ENCODE measurements at places on chromosomes 3 and 15.
A peak's percentile ranks its signal among the peaks of the same experiment; 100 is the strongest.

DNA sequence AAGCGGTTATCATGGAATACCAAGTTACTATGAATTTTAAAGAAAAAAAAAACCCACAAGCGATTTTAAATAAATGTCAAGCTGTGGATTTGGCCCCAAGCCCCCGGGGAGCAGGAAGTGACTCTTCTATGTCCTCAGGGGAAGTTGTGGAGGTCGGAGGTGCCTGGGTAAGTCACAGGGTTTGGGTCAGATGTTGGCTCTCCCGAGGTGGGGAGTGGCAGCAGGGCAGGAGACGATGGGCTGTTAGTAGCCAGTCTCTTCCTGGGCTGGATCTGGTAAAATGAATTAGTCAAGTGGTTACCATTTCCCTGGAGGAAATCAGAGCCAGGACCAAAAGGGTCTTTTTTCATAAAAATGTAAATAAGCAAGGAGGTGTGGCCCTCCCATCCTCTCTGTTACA lies 316.7 kb downstream of the TLE3 start:
- no peak for DNase-seq

GRCh38 chr3:140148824-140149390 lies 213.9 kb downstream of the CLSTN2 start:
- DNase-seq = no peak

DNA sequence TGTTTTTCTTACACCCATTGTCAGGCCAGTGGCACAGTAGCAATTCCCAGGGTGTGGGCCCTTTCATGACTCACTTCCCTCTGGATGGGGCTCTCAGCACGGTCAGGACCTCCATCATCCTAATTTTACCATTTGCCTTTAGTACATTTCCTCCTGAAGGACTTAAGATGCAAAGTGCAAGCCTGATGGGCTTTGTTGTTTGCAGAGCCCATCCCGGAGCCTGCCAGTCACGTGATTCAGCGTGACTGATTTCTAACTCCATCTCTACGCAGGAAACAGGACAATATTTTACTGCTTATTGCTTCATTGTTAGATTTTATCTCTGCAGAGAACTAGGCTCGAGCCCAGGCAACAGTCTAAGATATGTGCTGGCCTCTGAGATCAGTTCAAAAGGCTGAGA lies 223.7 kb downstream of the PDZRN3 start:
- DNase-seq = no peak

DNA sequence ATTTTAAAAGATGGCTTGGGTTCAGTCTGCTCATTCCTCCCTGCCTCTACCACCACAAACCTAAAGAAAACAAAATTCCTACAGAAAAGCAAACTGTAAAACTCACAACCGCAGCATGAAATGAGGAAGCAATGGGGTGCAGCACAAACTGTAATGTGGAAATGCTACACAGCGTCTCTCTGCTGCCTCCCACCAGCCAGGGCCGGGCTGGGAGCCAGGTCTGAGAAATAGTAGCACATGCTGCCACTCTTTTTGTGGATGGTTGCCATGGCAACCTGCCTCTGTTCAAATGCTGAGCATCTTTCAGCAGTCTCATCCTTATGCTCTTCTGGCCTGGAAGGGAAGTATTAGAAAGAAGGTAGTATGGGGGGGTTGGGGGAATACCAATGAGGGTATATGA lies 55.4 kb downstream of the EOMES start:
- peak; percentile 20 for DNase-seq

Measured in memory B cell (primary cell).